ENCODE measurements at places on chromosomes 5 and 9. TPM values are rescaled to one million over a fixed set of nuclear protein-coding genes. Genes with fewer than 3 reads are reported as not detected.

INSL6 gene
- total RNA-seq: not detected

DNA sequence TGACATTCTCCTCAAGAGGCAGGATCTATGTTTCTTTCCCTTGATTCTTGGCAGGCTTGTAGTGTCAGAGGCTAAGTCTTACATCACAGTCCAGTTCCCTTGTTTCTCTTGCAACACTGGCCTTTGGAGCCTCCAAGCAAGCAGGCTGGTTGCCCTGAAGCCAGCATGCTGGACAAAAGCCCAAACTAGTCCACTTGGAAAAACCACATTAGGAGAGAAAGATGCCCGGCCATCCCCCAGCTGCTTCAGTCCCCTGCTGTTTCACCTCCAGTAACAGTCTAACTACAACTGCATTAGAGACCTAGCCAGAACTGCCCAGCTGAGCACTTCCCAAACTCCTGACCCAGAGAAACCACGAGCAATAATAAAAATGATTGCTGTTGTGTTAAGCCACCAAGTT, 87.6 kb downstream of the ADAMTS6 start:
- DNase-seq: no peak

PDCD1LG2 gene
- 0.09 TPM for total RNA-seq

DNA sequence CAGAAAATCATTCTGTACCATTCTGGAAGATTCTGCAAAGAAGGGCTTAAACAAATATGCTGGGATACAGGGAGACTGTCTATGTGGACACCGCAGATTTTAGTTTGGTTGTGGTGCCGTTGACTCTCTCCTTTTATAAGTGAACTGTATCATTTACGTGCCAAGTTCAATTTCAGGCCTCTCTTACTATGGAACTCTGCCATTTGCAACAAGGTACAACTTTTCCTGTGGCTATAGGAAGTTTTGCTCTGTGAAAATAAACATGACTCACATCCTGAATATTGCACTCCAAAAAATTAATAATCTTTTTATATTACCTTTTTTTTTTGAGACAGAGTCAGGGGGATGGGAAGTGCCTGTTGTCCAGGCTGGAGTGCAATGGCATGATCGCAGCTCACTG, 29.7 kb upstream of the CSNK1G3 start:
- DNase-seq: no peak

DNA sequence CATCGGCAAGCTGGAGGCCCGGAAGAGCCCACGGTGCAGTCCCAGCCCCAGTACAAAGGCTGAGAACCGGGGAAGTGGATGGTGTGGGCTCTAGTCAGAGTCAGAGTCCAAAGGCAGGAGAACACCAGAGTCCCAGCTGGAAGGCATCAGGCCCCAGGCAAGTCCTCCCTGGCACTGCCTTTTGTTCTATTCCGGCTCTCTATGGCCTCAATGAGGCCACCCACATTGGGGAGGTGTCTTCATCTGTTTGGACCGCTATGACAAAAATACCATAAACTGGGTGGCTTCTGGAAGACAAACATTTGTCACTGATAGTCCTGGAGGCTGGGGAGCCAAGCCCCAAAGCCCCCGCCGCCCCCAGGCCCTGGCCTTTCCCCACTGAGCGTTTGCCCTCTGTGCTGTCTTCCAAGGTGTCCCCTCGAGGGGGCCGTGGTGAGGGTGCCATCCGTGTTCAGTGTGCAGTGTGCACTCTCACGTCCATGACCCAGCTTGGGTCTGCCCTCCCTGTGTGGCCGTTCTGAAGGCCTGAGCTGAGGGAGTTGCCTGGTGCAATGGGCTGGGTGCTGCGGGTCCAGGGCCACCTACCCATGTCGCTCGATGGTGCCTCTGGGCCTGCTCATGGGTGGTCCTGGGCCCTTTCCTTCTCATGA, 99.1 kb upstream of the PPP1R26 start:
- no peak for DNase-seq

- DNase-seq: no peak
Measured at GRCh38 chr5:93587597-93588351, 4.8 kb downstream of the NR2F1 start.

DNA sequence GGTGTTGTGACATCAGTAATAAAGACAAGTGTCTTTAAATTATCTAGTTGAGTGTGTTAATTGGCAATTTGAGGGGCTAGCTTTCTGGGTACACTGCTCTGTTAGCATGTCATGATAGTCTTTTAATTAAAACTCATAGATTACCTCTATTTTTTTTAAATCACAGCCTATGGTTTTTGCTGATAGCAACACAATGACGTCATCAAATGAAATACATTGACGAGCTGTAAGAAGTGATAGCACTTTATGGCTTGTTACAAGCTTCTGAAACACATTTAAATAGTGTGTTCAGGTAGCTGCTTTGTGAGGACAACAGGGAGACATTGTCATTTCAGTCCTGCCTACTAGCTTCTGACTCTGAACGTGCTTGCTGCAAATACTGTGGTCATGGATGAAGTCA, 600.5 kb upstream of the EDIL3 start:
- no peak for DNase-seq

OR13C2 gene
- not detected for total RNA-seq

NOXA1 gene
- total RNA-seq: 8.8 TPM

DNA sequence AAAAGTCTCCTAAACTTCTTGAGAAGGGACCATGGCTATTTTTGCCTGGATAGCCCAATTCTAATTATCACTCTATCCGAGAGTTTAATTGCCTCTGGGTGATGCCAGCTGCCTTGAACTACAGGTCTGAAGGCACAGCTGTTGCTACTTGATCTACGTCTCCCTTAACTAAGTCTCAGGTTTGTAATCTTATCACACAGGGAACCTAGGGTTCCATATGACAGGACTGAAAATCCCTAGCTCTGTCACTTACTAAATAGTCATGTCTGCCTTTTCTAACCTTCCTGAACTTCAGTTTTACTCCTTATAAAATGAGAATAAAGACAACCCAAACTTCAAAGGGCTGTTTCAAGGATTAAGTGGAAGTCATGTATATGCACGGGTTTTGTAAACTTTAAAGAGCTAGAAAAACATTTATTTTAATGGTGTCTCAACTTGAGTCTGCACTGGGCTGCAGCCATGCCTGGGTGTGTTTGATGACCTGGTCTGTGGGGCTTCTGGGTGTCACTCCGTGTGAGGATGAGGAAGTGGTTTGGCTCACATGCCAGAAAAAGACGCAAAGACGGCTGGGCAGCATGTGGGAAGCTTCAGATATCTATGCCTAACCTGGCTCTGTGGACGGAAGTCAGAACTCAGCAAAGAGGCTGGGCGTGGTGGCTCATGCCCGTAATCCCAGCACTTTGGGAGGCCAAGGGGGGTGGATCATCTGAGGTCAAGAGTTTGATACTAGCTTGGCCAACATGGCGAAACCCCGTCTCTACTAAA, 129.3 kb upstream of the SLC44A1 start:
- DNase-seq: no peak

DNA sequence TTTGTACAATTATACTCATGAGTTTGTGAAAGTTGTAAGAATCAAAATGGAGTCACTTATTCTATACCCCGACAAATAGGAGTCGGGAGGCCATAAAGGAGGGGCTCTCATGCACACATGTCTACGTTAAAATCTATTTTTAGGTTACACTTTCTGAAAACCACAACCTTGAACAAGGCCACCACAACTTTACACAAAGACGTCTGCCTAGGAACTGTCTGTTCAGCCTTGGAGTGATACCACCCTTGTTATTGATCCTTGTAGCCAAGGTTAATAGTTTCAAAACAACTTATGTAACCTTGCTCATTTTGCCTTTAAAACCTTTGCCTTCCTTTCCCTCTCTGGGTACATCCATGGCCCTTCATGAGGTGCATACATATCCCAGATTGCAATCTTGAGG, 4.1 kb upstream of the NDFIP1 start:
- DNase-seq: no peak

DNA sequence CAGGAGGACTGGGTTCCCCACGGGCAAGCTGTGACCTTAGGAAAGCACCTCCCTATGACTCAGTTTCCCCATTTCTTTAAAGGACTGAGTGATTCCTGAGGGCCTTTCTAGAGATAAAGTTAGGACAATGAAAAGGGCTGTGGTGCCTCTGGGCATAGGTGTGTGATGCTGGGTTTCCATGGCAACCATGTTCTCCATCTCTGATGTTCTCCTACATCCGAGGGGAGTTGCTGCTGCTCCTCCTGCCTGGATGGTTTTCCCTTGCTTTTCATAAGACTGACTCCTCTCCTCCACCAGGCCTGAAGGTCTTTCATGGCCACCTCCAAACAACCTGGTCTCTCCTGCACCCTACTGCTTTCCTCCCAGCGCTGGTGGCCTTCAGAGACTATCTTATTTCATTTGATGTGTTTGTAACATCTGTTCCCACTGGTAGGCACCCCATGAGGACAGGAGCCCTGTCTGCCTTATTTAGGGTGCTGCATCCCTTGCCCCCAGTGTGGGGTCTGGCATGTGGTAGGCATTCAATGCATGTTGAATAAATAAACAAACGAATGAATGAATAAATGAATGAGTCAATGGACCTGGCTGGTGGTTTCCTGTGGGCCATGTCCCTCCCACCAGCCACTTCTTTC, 112.2 kb upstream of the HAND1 start:
- DNase-seq: no peak

GRCh38 chr9:97855486-97855875, 2.5 kb downstream of the FOXE1 start:
- DNase-seq: no peak

DIRAS2 gene
- 1.3 TPM for total RNA-seq

ANKRD18B gene
- total RNA-seq: 0.97 TPM

LECT2 gene
- total RNA-seq: not detected

SLC46A2 gene
- not detected for total RNA-seq

PCDHB11 gene
- total RNA-seq: 2.1 TPM

DNA sequence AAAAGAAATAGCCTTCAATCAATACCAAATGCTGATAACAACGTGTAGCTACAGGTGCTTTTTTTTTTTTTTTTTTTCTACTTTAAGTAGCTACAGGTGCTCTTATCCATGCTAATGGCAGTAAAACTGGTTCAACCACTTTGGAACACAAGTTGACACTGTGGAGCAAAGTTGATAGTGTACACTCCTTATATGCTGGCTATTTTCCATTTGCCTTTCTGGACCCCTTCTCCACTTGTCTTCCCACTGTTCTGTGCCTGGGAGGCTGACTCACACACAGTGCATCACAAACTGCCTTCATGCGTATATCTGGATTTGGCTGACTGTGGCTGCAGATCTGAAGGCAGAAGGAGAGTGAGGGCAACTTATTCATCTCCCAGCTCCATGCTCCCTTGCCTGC, 247.9 kb downstream of the MSX2 start:
- peak; percentile 48 for DNase-seq

GRCh38 chr5:82307451-82307850, 29.3 kb upstream of the RPS23 start:
- no peak for DNase-seq

HSD17B4 gene
- 152 TPM for total RNA-seq

GRCh38 chr9:98833090-98833956, 25.9 kb downstream of the GALNT12 start:
- DNase-seq: no peak

- DNase-seq: no peak
Measured at GRCh38 chr5:139852696-139853095, 57.1 kb downstream of the PSD2 start.

DNA sequence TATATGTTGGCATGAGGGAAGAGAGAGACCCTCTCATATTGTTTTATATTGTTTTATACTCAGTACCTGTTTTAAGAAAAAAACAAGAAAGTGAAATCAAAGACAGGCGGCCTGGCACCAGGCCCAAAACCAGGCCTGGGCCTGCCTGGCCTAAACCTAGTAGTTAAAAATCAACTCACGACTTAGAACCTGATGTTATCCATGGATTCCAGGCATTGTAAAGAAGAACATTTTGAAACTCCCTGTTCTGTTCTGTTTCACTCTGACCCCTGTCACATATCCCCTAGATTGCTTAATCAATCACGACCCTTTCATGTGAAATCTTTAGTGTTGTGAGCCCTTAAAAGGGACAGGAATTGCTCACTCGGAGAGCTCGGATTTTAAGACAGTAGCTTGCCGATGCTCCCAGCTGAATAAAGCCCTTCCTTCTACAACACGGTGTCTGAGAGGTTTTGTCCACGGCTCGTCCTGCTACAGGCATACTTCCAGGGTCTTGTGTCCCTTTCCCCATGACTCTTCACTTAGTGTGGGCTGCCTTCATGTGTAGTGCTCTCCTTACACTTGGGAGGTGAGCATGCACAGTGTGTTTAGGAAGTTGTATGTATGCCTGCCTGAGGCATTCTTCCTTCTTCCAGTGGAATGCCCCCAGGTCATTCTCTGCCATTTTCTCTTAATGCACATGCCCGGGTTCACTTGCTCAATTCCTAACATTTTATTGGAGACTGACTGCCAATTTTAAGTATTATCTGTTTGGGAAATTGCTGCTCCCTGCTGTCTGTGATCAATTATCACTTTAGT, 17.8 kb downstream of the TBCA start:
- no peak for DNase-seq

DNA sequence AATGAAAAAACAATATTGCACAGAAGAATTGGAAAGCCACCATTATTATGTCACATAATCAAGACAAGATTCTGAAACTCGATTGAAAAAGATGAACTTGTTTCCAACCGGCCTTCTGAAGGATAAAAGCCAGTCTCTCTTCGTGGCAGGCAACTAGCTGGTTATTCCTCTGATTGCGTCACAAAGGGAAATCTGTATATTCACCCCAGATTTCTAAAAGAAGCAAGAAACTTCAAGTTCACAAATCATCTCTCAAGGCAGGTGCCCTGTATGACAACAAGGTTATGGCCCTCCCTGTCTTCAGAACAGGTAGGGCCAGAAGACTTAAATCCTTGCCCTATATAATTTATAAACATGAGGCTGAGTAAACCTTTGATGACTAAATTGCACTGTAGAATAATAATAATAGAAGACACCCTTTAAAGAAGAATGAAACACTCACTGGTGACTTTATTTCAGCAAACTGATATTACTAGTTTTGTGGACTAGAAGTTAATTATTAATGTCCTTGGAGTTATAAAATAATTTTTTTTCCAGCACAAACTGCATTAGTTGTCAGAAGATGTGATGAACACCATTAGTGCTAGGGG, 2.9 kb upstream of the KLF4 start:
- no peak for DNase-seq

ANP32B gene
- total RNA-seq: 89.3 TPM

CHSY3 gene
- total RNA-seq: 1.1 TPM

DNA sequence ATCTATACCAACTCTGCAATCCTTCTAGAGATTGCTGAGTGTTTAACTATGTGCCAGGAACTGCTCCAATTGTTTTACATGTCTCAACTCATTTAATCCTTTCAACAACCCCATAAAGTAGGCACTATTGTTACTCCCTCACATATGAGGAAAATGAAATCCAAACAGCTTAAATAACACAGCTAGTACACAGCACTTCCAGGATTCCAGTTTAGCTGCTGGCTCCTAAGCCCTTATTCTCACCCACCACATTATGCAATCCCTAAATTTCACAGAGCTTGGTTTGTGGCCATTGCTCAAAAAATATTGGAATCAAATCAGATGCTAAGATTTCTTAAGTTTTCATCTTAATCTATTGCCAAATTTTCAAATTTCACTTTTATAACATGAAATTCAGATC, 84.9 kb downstream of the PRELID2 start:
- no peak for DNase-seq

- DNase-seq: no peak
Measured at GRCh38 chr9:118829334-118829733, 539.9 kb downstream of the BRINP1 start.

- DNase-seq: no peak
Measured at GRCh38 chr5:147832541-147832940, 1.1 kb upstream of the SPINK1 start.

- no peak for DNase-seq
Measured at GRCh38 chr9:117938086-117938485, 233.9 kb downstream of the TLR4 start.

- DNase-seq: no peak
Measured at GRCh38 chr9:133517711-133518110, 7.0 kb downstream of the MYMK start.

QRFP gene
- not detected for total RNA-seq

GRCh38 chr5:34674187-34674586, 18.1 kb downstream of the RAI14 start:
- DNase-seq: no peak

ACTBL2 gene
- 0.12 TPM for total RNA-seq
